ENCODE measurements at places on chromosomes 6 and 20. TPM values are rescaled to one million over a fixed set of nuclear protein-coding genes. Genes with fewer than 3 reads are reported as not detected.

GRCh38 chr6:79079561-79080041, 1.5 kb upstream of the PHIP start:
- DNase-seq: no peak

- peak; percentile 17 for DNase-seq
Observed at GRCh38 chr6:155493694-155494143, 38.1 kb upstream of the NOX3 start.

- DNase-seq: no peak
Observed at GRCh38 chr20:8803065-8803464, 265.8 kb upstream of the PLCB4 start.

Gene SLC17A2
- not detected for total RNA-seq

- DNase-seq: no peak
Observed at GRCh38 chr6:112007805-112008204, 46.1 kb upstream of the CCN6 start.

- no peak for DNase-seq
Observed at GRCh38 chr20:15069355-15069754, 731.9 kb upstream of the FLRT3 start.

DNA sequence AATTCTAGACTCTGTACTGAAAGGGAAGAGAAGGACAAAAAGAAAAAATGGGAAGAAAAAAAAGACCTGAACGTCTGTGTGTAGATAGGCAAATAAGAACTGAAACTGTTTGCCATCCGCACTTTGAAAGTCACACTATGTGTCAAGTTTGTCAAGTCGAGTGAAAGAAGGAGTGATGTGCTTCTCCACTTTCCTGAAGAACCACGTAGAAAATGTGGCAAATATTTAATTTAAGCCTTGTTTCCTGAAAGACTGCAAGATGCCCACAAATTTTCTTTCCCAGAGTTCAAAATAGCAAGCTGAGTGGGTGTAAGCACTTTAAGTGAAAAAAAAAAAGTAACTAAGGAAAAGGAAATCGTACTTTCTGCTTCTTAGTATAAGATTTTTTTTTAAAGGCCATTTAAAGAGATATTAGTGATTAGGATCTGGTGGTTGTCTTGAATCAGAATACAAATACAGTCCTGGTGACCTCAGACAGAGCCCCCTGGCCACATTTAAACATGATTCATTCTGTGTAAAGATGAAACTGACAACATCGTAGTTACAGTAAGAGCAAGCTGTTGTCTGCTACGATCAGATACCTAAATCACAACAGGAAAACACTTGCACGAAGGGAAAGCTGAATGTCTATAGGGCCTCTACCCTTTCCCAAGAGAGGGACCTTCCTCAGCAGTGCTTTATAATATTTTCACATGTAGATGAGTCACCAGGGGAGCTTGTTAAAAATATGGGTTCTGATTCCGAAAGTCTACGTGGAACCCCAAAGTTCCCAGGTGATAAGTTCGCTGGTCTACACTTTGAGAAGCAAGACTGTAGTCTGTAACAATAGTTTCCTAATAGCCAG, 102.3 kb downstream of the HIVEP2 start:
- DNase-seq: no peak

DNA sequence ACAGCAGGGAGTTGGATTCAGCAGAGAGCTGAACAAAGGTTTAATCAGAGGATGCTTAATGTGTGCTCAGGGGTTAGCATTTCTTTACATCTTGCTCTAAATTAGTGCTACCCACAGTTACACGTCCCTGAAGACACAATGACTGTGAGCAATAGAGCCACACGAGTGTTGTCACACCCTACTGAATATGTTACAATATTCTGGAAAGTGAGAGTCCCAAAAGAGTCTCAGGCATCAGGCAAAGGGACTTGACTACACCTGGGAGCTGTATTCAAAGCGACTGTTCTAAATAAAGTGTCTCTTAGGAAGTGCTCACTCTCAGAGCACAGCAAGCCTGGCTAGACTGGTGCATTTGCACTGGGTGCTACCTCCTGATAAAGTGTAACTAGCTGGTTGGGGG, 108.7 kb downstream of the GRM4 start:
- no peak for DNase-seq

GRCh38 chr6:43129434-43130194, 41.5 kb upstream of the SRF start:
- DNase-seq: no peak

Gene ESR1
- 0.16 TPM for total RNA-seq
